ENCODE measurements at places on chromosomes 5 and 9.

GRCh38 chr5:77366717-77367500, 125.2 kb downstream of the WDR41 start:
- no peak for DNase-seq

DNA sequence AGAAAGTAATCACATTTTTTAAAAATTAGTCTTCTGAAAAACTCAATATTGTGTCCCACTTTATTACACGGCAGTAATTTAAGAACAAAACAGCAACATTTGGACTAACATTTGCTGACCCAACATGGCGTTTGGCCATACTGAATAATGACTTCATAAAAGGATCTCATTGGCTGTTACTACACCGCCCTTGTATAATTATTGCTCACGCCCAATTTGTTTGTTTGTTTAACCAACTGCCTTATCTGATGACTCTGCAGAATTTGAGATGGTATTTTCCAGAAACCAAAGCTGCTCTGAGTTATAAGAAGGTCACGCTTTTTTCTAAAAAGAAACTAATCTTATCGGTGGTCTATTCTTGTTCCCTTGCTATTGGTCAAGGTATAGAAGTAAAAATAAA, 200.2 kb upstream of the TARS1 start:
- peak; percentile 13 for DNase-seq

DNA sequence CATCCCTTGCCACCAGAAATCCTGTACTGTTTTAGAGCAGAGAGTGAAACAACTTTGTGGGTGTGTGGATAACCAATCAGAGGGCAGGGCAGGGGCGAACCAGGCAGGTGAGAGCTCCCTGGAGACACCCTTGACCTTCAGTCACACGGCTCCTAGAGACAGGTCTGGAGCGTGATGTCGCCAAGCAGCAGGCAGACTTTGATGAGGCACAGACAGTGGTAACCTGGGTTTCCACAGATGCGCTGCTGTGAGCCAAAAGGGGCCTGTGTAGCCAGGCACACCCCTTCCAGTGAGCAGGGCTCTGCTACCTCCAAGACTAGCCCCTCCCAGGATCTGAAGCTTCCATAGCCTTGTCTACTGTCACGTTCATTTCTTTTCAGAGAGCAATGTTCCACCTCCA, 317.8 kb upstream of the ADCY2 start:
- no peak for DNase-seq

GRCh38 chr9:137114613-137115393, at the start of gene DPP7:
Gene DPP7, minus strand, starts transcription at chr9:137114733. Its CDS starts 20 bp downstream, at chr9:137114713.
- peak; percentile 61 for DNase-seq

DNA sequence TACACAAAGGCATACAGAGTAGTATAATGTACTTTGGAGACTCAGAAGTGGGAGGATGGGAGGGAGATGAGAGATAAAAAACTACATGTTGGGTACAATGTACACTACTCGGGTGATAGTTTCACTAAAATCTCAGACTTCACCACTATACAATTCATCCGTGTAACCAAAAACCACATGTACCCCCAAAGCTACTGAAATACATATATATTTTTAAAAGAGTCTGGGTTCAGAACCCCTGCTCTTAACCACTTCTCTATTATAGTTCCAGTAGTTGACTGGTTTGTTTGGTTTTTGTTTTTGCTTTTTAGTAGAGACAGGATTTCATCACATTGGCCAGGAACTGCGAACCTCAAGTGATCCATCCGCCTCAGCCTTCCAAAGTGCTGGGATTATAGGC, 22.6 kb downstream of the SGTB start:
- DNase-seq = no peak

- no peak for DNase-seq
Measured at GRCh38 chr5:160462167-160462566, 40.5 kb downstream of the PTTG1 start.

DNA sequence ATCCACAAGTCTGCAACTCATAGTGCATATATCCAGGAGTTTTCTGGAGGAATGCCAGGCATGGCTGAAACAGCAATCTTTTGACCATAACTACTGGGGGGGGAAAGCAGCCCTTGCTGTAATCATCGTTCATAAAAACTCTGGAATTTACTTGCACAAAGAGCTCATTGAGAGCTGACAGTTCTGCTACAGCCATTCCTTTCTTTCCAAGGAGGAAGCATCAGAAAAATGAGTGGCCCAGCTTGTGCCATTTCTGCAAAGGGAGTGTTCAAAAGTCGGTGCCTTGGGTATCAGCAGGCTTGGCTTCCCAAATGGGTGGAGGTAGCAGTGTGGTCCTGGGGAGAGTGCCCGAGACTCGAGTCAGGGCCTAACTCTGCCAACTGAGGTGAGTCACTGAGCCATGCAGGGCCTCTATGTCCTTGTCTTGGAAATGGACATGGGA, 101.5 kb downstream of the GCNT1 start:
- no peak for DNase-seq

DNA sequence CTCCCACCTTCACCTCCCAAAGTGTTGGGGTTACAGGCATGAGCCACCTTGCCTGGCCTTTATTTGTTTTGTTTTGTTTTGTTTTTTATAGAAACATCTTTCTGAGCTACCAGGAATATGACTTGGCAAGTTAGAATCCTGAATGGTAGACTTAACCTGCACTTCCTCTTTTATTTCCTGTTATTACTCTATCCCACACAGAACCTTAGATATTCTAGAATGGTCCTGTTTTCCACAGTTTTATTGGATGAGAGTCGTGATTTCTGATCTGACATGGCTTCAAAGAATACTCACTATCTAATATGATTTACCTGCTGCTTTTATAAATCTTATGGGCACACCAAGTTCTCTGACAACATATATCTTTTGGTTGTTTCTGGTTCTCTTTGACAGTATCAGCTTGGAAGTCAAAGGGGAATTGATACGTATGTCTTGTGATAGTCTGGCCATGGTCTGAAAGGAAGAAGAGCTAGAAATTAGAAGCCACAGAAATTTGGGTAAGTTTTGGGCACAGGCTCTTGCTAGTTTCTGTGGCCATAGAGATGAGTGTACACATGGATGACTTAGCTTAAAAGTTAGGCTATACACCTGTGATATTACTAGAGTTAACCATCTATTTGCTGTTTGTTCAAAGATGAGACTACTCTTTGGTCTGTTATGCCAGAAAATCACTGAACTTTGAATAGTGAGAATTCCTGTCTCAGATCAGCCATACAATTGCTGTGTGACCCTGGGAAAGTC, 4.7 kb upstream of the PANK3 start:
- no peak for DNase-seq

DNA sequence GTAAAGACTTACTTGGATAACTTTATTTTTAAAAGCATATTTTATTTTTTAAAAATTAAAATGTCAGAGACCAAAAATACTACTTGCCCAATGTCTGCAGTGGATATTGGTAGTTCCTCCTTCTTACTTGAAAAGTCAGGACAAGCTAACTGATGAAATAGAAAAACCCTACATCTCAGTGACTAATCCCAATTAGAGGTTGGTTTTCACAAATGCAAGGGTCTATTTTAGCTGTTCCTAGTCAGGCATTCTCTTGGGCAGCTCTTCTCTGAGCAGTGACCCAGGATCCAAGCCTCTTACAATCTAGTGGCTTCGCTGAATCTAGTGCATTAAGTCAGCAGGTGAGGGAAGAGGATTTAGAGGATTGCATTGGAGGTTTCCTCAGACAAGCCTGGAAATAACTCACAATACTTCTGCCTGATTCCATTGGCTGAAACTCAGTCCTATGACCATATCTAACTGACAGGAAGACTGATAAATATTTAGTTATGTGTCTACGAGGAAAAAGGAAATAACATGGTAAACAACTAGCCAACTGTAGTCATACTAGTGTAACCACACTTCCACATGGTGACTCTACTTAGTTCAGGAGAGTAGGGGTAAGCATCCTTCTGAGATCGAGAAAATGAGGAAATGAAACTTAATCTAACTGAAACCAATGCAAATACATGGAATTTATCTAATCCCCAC, 34.2 kb upstream of the MIER3 start:
- DNase-seq = no peak

DNA sequence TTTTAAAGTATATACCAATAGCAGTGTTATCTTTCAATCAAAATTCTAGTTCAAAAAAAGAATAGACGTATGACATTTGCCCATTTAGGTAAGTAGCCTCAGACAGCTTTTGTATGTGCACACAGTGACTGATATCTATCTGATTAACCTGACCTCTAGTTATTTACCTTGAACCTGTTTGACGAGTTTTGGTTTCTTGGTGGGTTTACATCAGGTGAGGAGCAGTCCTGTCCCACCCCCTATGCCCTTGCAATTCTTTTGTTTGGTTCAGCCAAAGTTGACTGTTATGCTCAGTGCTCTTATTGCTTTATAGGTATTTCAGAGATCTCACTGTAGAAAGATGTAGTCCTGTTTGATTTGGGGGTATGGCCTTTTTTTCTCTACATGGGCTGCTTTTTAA, 147.2 kb downstream of the ISOC1 start:
- no peak for DNase-seq

- no peak for DNase-seq
Measured at GRCh38 chr9:133727876-133728441, 10.2 kb downstream of the SARDH start.

DNA sequence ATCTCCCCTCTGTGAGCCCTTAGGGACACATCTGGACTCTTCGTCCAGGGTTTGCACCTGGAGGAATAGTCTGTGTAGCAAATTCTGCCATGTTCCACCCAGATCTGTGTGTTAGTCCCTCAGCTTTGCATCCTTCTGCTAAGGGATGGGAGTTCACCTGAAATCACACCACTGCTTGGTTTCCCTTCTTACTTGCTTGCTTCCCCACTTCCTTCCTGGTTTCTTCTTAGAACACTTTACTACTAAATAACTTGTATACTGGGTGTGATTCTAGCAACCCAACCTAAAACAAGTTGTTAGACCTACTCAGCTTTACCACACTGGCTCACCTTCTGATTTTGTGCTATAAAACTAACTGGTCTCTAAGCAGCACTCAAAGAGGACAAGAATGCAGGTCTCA, 202.6 kb upstream of the MAP3K1 start:
- no peak for DNase-seq

- peak; percentile 85 for DNase-seq
Measured at GRCh38 chr9:126956917-126957686, 42.5 kb downstream of the RALGPS1 start.

DNA sequence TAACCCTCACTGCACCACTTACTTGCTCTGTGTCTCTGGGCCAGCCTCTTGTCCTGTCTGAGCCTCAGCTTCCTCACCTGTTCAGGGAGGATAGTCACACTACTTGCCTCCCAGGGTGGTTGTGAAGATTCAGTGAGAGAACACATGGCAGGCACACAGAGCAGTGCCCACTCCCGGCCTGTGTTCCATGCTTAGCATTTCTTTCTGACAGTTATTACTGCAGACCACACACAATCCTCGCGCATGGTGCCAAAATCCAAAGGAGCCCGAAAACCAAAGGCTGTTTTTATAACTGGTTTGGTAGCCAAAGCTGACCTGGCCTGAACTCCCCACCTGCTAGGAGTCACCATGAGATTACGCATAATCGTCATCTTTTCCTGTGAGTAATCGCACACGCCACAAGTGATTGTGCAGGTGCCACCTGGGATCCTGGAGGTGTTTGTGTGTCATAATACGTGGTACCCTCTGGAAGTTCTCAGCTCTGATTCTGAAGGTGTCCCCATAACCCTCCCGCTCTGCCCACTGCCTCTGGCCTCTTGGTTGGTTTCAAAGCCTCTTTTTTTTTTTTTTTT, 84.6 kb upstream of the FBXW11 start:
- no peak for DNase-seq

DNA sequence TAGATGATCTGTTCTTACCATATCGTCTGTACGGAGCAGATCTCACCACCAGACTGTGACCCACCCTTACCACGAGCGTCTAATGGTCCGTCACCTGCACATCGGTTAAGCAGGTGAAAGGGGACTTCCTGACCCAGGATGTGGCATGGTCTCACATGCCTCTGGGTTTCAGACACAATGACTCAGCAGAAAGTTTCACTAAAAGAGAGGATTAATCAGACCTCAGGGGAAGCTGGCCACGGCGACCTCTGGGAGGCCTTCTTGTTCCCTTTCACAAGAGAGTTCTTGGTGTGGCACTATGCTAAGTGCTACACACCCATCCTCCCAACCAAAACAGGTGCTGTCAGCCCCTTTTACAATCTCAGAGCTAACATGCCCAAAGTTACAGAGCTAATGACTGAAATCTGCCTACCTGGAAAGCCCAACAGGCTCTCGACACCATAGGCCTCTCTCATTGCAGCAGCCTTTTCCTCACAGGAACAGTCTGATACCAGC, 41.6 kb downstream of the ADAMTS12 start:
- peak; percentile 60 for DNase-seq

- DNase-seq = no peak
Measured at GRCh38 chr5:4244306-4244705, 648.7 kb downstream of the IRX1 start.

- peak; percentile 86 for DNase-seq
Measured at GRCh38 chr9:107584186-107584585, 94.6 kb upstream of the KLF4 start.

DNA sequence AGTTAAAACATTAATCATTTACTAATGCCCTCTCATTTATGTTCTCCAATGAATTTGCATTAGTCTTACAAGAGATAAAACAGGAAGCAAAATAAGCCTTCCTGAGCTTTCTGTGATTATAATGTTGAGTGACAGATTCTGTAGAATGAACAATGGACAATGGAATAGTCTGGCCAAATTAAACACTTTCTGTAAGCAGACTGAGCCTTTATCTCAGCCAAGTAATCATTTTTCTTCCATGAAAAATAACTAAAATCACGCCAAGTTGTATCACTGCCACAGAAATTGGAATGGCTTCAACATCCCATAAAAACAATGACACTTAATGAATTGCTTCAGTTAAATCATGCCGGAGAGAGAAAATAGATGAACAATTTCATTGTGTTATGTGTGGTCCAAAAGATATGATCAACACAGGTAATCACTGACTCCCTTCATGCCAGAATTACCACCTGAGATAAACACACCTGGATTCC, 63.0 kb downstream of the TSSK1B start:
- DNase-seq = no peak

DNA sequence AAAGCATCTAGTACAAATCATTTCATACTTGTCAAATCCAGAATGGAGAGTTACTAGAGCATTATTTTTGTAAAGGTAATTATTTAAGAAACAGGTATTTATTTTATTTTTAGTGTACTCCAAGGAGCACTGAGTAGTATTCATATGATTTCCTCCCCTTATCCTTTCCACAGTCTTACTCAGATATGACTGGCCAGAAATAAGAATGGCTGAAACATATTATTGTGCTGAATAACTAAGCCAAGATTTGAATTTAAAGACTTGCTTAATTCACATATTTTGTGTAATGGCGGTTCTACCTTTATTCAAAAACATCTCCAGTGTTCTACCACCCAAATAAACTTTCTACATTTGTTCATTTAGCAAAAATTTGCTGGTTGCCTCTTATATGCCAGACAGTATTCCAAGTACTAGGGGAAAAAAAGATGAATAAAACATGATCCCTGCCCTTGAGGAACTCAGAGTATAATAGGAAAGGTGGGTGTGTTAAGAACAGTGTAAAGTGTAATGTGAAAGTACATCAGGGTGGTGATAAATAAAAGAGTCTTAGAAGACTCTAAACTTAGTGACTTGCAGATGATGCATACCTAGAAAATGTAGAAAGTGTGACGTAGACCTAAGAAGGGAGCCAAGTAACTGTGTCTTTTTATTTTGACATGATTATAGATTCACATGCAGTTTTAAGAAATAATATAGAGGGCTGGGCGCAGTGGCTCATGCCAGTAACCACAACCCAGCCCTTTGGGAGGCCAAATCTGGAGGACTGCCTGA, 110.4 kb upstream of the GRHPR start:
- no peak for DNase-seq

Measured in myocyte (in vitro differentiated cells).